ENCODE measurements at places on chromosomes 6 and 20.

DNA sequence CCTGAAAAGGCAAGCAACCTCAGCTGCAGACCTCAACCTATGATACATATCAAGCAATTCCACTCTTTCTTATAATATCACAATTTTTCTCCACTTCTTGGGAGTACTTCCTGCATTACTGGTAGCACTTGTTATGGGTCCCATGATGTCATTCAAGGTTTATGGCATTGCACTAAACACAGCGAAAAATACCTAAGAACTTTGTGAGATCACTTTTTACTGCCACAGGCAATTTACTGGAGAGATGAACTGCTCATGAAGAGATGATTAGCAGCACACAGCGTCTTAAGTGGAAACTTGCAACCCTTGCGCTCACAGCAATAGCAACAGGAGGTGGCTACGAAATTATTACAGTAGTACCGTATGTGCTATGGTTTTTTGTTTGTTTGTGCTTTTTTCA lies 19.3 kb upstream of the RIMS4 start:
- DNase-seq, result no peak

- DNase-seq, result no peak
Measured at GRCh38 chr6:79717989-79718388, 86.9 kb downstream of the SH3BGRL2 start.

DNA sequence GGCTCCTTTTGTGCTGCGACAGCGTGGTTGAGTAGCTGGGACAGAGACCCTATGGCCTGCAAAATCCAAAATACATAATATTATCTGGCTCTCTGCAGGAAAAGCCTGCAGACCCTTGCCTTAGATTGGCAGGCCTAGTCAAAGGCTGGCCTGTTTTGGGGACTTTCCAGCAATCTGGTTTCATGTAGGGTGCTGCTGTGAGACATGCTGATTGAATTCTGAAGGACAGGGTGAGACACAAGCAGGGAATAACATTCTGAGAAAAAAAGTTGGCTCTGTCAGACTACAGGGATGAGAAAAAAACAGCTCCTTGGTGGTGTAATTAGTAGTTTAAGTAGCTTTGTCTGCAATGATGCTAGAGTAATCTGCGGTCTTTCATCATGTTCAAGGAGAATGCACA lies 402.7 kb upstream of the AGPAT4 start:
- DNase-seq, result no peak

- no peak for DNase-seq
Measured at GRCh38 chr6:84379142-84379541, 151.7 kb upstream of the CEP162 start.

GRCh38 chr20:8790442-8791074 lies 278.3 kb upstream of the PLCB4 start:
- peak; percentile 2 for DNase-seq

DNA sequence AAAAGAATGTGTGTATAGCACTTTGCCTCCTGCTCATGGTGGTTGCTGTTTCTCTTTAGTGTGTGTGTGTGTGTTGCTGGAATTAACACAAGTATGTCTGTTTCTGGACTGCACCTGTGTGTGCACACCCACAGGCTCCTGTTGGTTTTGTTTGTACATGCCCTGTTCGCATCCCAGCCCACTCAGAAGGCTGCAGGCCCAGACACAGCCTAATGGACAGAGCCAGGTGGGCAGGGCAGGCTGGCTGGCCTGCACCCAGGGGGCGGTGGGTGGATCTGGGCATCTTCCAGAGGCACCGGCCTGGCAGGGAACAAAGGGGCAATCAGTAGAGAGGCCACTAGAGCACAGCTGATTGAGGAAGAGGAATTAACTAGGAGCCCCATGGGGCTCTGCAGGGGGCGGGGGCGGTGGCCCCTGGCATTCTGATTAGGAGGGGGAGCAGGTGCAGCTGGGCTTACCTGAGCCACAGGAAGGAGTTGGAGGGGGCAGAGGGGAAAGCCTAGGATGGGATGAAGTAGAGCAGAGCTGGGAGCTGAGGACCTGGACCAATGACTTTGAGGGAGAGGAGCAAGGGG lies 21.9 kb downstream of the CD40 start:
- DNase-seq, result no peak

DNA sequence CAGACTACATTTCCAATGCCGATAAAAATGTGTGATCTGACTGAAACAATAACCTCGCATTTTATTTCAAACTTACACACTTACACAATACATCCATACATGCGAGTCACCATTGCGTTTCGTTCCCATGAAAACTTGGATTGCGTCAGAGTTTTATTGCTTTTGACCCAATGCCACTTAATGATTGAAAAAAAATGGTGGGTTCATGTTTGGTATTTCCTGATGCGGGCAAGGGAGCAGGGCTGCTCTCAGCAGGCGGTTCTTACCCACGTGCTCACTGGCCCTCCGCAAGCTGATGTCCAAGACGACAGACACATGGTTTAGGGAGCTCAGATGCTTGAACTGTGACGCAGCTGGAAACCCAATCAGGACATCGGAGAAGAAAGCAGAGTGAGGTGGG lies 281.0 kb upstream of the SULF2 start:
- DNase-seq, result no peak

GRCh38 chr6:87095087-87095509 lies at the start of gene CGA:
TSS of gene CGA (minus strand) at chr6:87095106. CDS start at chr6:87088200, 6,906 bp downstream.
- no peak for DNase-seq
